ENCODE measurements at places on chromosomes 1 and 21. TPM values are rescaled to one million over a fixed set of nuclear protein-coding genes. Genes with fewer than 3 reads are reported as not detected.

- H3K36me3 ChIP-seq: peaks cover 46% of the 10 kb centered on the region
- 0 out of 2 replicates have a peak overlapping the region, but pooled peaks have one; percentile 4 for H3K4me3 ChIP-seq
- peak; percentile 75 for DNase-seq
- no peaks in the 10 kb centered on the region for H3K27me3 ChIP-seq
Observed at GRCh38 chr1:30976143-30976542, 67.6 kb upstream of the SDC3 start.

DNA sequence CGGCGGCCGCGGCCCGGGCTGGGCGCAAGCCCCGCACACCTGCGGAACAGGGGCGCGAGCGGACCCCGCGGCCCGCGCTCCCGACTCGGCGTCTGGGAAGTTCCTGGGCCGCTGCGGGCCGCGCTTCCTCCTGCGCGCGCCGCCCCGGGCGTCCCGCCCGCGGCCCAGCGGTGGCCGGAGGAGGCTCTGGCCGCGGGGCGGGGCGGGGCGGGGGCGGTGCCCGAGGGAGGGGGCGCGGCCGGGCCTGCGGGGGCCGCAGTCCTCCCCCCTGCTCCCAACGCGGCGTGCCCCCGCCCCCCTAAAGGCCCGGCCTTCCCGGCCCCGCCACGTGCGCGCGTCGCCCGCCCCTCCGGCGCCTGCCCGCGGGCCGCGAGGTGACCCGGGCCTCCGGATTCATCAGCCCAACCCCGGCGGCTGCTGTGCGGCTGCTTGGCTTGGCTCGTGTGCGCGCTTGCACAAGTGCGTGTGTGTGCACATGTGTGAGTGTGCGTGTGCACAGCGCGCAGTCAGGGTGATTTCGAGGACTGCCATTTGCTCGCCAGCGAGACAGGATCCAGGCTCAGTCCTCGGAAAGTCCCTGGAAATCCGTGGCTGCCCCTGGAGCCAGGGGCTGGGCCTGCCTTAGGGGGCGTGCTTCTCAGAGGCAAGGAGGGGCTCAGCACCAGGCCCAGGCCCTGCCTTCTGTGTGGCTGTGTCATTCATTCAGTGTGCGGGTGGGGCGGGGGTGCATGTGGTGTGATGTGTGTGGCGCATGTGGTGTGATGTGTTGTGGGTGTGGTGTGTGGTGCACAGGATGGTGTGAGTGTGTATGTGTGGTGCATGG lies at the start of gene C2CD2:
Gene C2CD2 (minus strand): TSS at position 188 of the 823 bp plus-strand sequence. CDS start 370 bp downstream, outside the sequence.
- no peaks in the 10 kb centered on the region for H3K36me3 ChIP-seq
- H3K4me3 ChIP-seq: peak within 1 kb of the TSS; percentile 79
- H3K27ac ChIP-seq: peak within 1 kb of the TSS; percentile 28
- H3K4me1 ChIP-seq: peaks cover 38% of the 10 kb centered on the region

DNA sequence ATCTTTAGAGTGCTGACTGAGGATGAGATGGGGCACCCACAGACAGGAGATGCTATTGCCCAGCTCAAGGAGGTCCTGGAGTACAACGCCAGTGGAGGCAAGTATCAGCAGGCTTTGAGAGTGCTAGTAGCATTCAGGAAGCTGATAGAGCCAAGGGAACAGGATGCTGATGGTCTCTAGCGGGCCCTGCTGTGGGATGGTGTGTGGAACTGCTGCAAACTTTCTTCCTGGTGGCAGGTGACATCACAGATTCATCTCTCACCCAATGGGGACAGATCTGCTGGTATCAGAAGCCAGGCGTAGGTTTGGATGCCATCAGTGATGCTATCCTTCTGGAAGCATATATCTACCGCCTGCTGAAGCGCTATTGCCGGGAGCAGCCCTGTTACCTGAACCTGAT lies 609.8 kb upstream of the NCAM2 start:
- H3K4me3 ChIP-seq: no peak overlapping the region
- no peaks in the 10 kb centered on the region for H3K27me3 ChIP-seq
- H3K4me1 ChIP-seq: no peaks in the 10 kb centered on the region
- no peaks in the 10 kb centered on the region for H3K36me3 ChIP-seq
- no peak for DNase-seq

- no peaks in the 10 kb centered on the region for H3K36me3 ChIP-seq
- H3K4me1 ChIP-seq: 0 out of 2 replicates have a peak, but pooled peaks cover 14% of the 10 kb centered on the region
Observed at GRCh38 chr1:78322928-78323680, 167.7 kb upstream of the PTGFR start.

DNA sequence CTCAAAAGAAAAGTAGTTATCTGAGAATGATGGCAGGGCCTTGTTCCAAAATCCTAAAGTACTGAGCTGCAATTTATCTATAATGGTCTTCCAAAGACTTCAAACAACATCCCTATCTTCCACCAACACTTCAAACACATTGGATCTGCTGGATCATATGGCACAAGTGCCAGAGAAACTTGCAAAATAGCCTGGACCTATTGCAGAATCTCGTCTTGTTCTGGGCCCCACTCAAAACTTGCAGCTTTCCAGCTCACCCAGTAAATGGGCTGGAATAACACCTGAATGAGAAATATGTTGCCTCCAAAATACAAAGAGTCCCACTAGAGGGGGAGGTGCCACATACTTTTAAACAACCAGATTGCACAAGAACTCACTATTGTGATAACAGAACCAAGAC lies 44.0 kb upstream of the PKN2 start:
- H3K4me1 ChIP-seq: no peaks in the 10 kb centered on the region
- no peaks in the 10 kb centered on the region for H3K27me3 ChIP-seq
- no peak overlapping the region for H3K4me3 ChIP-seq
- H3K36me3 ChIP-seq: no peaks in the 10 kb centered on the region

GRCh38 chr1:37672136-37672870 lies 20.0 kb upstream of the CDCA8 start:
- H3K36me3 ChIP-seq: no peaks in the 10 kb centered on the region
- H3K27me3 ChIP-seq: peaks cover 21% of the 10 kb centered on the region
- H3K4me1 ChIP-seq: no peaks in the 10 kb centered on the region
- no peak for DNase-seq
- H3K4me3 ChIP-seq: no peak overlapping the region
- H3K27ac ChIP-seq: no peak overlapping the region

- peaks cover 8% of the 10 kb centered on the region for H3K4me1 ChIP-seq
- no peak overlapping the region for H3K4me3 ChIP-seq
- 0 out of 2 replicates have a peak, but pooled peaks cover 3% of the 10 kb centered on the region for H3K27me3 ChIP-seq
- DNase-seq: no peak
- no peaks in the 10 kb centered on the region for H3K36me3 ChIP-seq
Observed at GRCh38 chr21:35529171-35529863, 480.2 kb upstream of the RUNX1 start.

GRCh38 chr1:223788746-223789415 lies 56.9 kb downstream of the TP53BP2 start:
- no peak overlapping the region for H3K27ac ChIP-seq
- no peak overlapping the region for H3K4me3 ChIP-seq
- no peaks in the 10 kb centered on the region for H3K4me1 ChIP-seq
- peaks cover 11% of the 10 kb centered on the region for H3K36me3 ChIP-seq
- DNase-seq: no peak

DNA sequence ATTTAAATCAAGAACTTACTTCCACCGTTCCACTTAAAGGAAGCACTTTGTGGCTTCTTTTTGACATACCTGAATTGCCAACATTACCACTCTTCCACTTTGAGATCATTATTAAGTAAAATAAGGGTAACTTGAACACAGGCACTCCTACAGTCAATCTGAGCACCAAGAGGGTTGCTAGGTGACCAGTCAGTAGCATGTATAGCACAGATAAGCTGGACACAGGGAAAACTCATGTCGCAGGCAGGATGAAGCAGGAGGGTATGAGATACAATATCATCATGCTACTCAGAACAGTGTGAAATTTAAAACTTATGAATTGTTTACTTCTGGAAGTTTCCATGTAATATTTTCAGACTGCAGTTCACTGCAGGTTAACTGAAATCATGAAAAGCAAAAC lies 47.0 kb upstream of the RAP1GAP start:
- H3K36me3 ChIP-seq: peaks cover 54% of the 10 kb centered on the region
- no peak overlapping the region for H3K4me3 ChIP-seq
- H3K4me1 ChIP-seq: no peaks in the 10 kb centered on the region
- no peaks in the 10 kb centered on the region for H3K27me3 ChIP-seq

GRCh38 chr1:183069562-183070216 lies 46.5 kb downstream of the LAMC1 start:
- peak; percentile 45 for DNase-seq
- H3K4me1 ChIP-seq: peaks cover 64% of the 10 kb centered on the region
- peak overlapping the region; percentile 77 for H3K27ac ChIP-seq
- H3K36me3 ChIP-seq: peaks cover 3% of the 10 kb centered on the region
- H3K4me3 ChIP-seq: no peak overlapping the region

GRCh38 chr21:45640888-45641479 lies 2.5 kb upstream of the PCBP3 start:
- DNase-seq: peak; percentile 87
- no peak overlapping the region for H3K27ac ChIP-seq
- no peaks in the 10 kb centered on the region for H3K4me1 ChIP-seq

GRCh38 chr21:45406801-45407628 lies 2.0 kb downstream of the COL18A1 start:
- H3K4me1 ChIP-seq: no peaks in the 10 kb centered on the region
- no peak overlapping the region for H3K27ac ChIP-seq

- no peaks in the 10 kb centered on the region for H3K27me3 ChIP-seq
- no peaks in the 10 kb centered on the region for H3K4me1 ChIP-seq
- no peaks in the 10 kb centered on the region for H3K36me3 ChIP-seq
Observed at GRCh38 chr1:173639102-173639501, 4.0 kb downstream of the TEX50 start.

DNA sequence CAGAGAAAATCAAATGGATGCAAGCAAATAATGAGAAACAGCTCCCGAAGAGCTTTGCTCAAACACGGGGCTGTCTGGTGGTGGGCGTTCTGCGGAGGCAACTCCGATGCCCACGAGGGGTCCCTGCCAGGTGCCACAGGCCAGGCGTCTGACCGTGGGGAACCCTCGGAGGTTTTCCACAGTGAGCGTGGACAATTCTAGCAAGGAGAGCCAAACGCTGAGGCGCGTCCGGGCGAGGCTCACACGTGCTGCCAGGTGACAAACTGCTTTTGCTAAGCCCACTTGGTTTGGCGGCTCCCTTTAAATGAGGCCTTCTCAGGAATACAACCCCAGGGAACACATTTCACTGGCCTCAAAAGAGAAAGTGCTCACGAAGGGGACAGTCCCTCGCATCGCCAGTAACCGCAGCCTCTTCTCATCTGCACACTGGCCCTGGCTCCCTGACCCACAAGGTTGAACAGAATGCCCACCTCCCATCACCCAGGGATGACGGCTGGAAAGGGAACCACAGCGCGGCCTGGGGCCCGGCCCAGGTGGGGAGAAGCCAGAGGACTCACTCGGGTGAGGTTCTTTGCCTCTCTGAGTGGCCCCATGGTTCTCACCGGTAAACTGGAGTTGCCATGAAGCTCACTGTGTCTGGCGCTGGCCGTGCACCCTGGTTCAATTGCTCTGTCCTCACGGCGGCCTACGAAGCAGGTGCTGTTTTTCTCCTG lies 97.4 kb downstream of the PRDM16 start:
- no peak for DNase-seq
- H3K27me3 ChIP-seq: peaks cover 4% of the 10 kb centered on the region
- H3K27ac ChIP-seq: no peak overlapping the region
- H3K4me1 ChIP-seq: no peaks in the 10 kb centered on the region
- H3K36me3 ChIP-seq: no peaks in the 10 kb centered on the region

DNA sequence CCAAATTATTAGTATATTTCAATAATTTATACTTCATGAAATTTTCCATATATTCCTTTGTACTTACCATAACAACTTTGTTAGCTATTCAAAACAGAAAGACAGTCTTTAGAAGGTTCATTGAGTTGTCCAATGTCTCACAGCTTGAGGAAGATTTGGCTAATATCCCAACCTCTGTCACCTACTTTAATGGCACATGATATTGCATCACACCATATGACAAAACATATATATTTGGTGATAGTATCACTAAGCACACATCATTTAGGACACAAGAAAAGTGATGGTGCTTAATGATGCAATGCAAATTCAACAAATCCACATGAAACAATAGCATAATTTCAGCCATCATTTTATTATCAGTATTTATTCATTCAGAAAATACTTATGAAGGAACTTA lies 122.0 kb upstream of the BRINP3 start:
- DNase-seq: no peak
- no peaks in the 10 kb centered on the region for H3K27me3 ChIP-seq
- no peak overlapping the region for H3K27ac ChIP-seq
- no peaks in the 10 kb centered on the region for H3K4me1 ChIP-seq
- H3K4me3 ChIP-seq: no peak overlapping the region
- no peaks in the 10 kb centered on the region for H3K36me3 ChIP-seq

GRCh38 chr1:25342846-25343245 lies 4.7 kb downstream of the TMEM50A start:
- DNase-seq: peak; percentile 54
- peak overlapping the region; percentile 48 for H3K4me3 ChIP-seq
- H3K36me3 ChIP-seq: peaks cover 44% of the 10 kb centered on the region
- H3K27me3 ChIP-seq: no peaks in the 10 kb centered on the region
- H3K27ac ChIP-seq: peak overlapping the region; percentile 83

GRCh38 chr1:84835169-84835568 lies 57.8 kb downstream of the LPAR3 start:
- H3K27me3 ChIP-seq: no peaks in the 10 kb centered on the region
- no peak for DNase-seq
- peaks cover 4% of the 10 kb centered on the region for H3K4me1 ChIP-seq
- H3K27ac ChIP-seq: no peak overlapping the region
- H3K4me3 ChIP-seq: no peak overlapping the region

GRCh38 chr1:15724949-15725880 lies 10.8 kb upstream of the SLC25A34 start:
- no peak for DNase-seq
- H3K27me3 ChIP-seq: no peaks in the 10 kb centered on the region
- no peak overlapping the region for H3K27ac ChIP-seq
- H3K4me1 ChIP-seq: no peaks in the 10 kb centered on the region

GRCh38 chr21:39073063-39073462 lies 110.2 kb downstream of the PSMG1 start:
- H3K27me3 ChIP-seq: no peaks in the 10 kb centered on the region
- no peaks in the 10 kb centered on the region for H3K36me3 ChIP-seq
- H3K4me1 ChIP-seq: 0 out of 2 replicates have a peak, but pooled peaks cover 5% of the 10 kb centered on the region
- DNase-seq: no peak
- no peak overlapping the region for H3K4me3 ChIP-seq
- no peak overlapping the region for H3K27ac ChIP-seq

GRCh38 chr1:158286941-158287346 lies 2.8 kb upstream of the CD1C start:
- no peak overlapping the region for H3K27ac ChIP-seq
- H3K27me3 ChIP-seq: no peaks in the 10 kb centered on the region
- no peak overlapping the region for H3K4me3 ChIP-seq
- DNase-seq: no peak

DNA sequence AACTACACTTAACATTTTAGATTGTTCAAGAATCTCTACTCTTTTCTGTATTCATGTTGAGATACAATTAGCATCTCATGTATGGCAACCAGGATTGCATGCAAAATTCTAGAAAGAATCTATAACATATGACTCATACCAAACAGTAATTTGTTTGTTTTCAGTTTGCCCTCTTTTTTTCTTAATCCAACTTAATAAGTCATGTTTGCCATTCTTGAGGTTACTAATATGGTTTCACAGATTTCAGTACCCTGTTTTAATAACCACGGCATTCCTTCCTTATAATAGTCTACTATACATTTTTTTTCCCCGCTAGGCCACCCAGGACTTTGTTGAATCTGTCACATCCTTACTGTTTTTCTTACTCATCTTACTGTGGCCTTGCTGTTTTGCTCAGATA lies 140.8 kb downstream of the FMN2 start:
- peak; percentile 87 for DNase-seq
- peak overlapping the region; percentile 87 for H3K27ac ChIP-seq
- H3K36me3 ChIP-seq: peaks cover 13% of the 10 kb centered on the region
- no peaks in the 10 kb centered on the region for H3K27me3 ChIP-seq
- H3K4me3 ChIP-seq: no peak overlapping the region
- H3K4me1 ChIP-seq: peaks cover 62% of the 10 kb centered on the region

Gene INTS11
- total RNA-seq: 80.1 TPM

Gene RAB7B
- 2.8 TPM for total RNA-seq

Gene TRAF3IP3
- not detected for total RNA-seq

Gene CELA2A
- not detected for total RNA-seq

Gene GPR52
- not detected for total RNA-seq

Gene MAB21L3
- total RNA-seq: 2.7 TPM

Gene FAM110D
- 0.63 TPM for total RNA-seq

Gene ZCCHC17
- 32.2 TPM for total RNA-seq
